Small intestine (tissue), 16 donors: ENCODE measurements at places on chromosomes 12 and 14.

DNA sequence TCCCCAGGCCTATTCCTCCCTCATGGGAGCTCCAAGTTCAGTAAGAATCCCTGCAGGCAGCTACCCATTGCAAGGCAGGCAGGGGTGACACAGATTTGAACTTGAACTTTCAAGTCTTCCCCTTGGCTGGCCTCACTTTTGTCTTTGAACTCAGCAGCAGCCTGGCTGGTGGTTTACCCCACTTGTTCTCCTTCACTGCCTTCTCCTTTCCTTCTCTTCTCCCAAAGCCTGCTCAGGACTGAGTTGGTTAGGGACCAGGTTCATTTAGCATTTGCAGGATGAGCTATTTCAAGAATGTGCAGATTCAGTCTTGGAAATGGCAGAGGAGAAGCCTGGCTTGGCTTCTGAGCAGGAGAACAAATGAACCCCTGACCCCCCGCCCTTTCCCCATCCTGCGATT lies 67.7 kb upstream of the TBX3 start:
- DNase-seq: no peak

GRCh38 chr14:100892496-100893227 lies 10.9 kb downstream of the RTL1 start:
- no peak for DNase-seq

- no peak for DNase-seq
Measured at GRCh38 chr12:112007945-112008344, 5.0 kb downstream of the TMEM116 start.

DNA sequence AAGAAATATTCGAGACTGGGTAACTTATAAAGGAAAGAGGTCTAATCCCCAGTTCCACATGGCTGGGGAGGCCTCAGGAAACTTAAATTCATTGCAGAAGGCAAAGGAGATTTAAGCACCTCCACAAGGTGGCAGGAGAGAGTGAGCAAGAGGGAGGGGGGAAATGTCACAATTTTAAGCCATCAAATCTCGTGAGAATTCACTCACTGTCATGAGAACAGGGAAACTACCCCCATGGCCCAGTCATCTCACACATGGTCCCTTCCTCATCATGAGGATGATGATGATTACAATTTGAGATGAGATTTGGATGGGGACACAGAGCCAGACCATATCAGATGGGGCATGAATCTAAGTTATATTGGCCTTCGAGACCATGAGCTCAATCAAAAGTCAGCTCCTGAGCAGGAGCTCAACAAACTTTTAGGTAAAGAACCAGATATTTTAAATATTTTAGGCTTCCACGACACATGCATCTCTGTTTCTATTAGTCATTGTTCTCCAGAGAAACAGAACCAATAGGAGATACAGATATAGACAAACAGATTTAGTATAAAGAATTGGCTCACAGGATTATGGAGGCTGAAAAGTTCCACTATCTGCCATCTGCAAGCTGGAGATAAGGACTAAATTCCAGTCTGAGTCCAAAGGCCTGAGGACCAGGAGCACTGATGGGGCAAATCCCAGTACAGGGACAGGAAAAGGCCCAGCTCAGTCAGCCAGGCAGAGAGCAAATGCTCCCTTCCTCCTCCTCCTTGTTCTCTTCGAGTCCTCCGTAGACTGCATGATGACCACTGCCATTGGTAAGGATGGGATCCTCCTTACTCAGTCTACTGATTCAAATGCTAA lies 24.9 kb downstream of the DGLUCY start:
- peak; percentile 85 for DNase-seq

DNA sequence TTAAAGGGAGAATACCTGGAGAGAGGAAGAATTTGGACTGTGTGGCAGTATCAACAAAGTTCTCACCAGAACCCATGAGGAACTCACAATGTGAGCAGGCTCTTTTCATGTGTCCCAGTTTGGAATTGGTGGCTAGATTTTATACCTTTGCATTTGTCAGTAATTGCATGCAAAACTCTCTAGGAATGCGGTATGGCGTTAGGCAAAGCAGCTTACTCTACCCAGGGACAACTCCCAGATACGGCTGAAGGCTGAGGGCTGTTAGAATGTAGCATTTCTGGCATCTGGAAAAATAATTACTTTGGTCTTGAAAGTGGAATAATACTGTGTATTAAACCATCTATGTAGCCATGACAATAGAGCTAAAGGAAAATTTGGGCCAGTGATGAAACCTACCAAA lies 635.5 kb downstream of the SLC16A7 start:
- DNase-seq: no peak

DNA sequence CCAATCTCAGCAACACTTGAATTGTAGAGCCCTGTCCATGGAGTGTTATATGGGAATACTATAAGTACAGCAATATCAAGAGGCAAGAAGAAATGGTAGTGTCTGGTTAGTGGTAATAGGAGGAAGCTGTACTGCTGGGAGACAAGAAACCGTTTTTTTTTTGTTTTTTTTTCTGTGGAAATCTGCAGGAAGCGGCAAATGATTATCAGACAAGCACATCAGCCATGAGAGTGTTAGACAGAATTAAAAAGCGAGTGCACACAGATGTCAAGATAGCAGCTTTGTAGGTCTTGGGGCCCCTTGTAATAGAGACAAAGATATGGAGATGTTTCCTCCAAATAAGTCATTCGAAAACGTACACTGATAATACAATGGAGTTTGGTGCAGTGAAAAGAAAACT lies 6.7 kb downstream of the TESPA1 start:
- DNase-seq: no peak

GRCh38 chr12:96396914-96397313 lies 3.3 kb downstream of the CDK17 start:
- DNase-seq: no peak

DNA sequence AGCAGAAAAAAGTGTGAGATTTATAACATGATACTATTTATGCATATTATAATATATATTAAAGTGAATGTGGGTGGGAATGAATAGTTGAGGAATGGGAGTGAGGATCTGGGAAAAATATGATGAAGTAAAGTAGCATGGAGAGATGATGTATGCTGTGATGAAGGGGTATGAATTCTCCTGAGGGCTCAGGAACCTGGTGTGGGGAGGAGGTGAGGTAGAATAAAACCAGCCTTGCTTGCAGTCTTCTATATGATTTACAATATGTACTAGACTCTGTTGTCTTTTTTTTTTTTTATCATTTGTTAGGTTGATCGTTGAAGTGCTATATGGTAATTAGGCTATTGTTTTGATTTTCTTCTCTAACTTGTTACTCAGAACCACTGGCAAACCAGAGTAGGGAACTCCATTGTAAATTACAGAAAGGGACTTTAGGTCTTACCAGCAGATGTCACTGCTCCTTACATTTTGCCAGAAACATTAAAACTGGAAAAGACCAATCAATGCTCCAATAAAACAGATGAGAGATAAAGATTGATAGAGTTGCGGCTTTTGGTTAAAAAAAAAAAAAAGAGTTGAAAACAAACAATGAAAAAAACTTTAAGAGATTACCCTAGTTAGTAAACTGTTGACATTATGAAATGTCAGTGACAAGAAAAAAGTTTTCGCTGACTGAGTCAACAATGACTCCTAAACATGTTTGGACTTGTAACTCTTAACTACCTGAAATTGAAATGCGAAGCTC lies 39.9 kb downstream of the ATL1 start:
- DNase-seq: peak; percentile 47

DNA sequence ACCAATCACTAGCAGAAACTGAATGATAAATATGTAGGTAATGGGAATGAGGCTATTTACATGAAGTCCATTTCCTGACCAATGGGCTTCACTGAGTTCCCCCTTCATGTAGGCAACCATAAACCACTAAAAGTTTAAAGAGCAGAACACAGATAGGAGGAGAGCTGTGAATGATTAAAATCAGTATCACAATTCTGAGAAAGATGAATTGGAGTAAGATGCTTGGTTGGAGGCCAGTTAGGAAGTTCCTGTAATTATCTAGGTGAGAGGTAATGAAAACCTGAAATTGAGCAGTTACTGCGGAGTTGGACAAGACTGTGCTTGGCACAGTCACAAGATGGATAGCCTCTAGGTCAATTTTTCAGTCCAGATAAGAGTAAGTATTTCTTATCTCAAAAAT lies 56.6 kb downstream of the GALNT4 start:
- no peak for DNase-seq

GRCh38 chr12:95337146-95337545 lies 119.5 kb downstream of the VEZT start:
- DNase-seq: no peak

DNA sequence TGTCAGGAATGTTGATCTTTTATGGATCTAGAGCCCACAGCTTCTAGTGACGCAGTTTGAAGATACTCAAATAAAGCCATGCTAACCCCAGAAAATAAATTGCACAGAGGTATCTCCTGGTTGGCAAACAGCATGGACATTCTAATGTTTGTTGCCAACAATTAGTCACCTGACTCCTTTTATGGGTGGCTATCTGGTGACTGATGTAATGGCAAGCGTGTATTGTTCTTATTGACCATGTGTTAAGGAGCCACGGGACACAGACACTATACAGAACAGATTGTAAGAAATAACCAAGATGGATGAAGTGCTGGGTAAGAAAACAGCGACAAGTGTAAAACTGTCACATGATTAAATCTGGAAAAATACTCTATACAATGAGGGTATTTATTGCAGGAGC lies 401.3 kb upstream of the PDE3A start:
- DNase-seq: no peak

DNA sequence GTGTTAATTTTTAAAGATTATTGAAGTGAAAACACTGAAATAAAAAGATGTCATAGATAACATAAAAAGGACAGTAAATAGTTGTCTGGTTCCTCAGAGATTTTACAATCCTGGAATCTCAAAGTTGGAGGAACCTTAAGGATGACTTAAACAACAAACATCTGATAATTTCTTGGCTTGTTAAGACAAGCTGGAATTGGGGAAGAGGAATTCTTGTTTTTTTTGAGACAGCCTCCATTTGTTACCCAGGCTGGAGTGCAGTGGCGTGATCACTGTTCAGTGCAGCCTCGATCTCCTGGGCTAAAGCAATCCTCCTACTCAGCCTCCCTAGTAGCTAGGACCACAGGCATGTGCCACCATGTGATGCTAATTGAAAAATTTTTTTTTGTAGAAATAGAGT lies 2.3 kb downstream of the ZNF410 start:
- DNase-seq: no peak

- DNase-seq: no peak
Measured at GRCh38 chr14:74648601-74649000, 36.6 kb upstream of the LTBP2 start.

- no peak for DNase-seq
Measured at GRCh38 chr12:47557386-47557785, 148.4 kb downstream of the RPAP3 start.

DNA sequence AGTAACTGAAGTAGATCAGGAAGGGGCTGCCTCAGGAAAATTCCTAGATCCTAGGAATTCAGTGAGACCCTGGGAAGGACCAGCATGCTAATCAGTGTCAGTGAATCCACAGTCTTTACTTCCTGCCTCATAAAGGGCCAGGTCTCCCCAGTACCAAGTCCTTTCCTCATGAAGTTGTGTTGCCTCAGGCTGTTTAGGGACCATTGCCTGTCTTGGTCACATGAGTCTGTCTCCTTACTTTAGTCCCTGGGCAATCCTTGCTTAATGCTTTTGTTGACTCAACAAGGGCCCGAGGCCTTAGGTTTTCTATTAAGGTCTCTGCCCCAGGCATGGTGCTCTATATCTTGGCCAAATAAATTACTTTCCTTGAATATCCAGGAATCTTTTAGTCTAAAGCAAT lies 16.1 kb upstream of the ATF1 start:
- peak; percentile 44 for DNase-seq

DNA sequence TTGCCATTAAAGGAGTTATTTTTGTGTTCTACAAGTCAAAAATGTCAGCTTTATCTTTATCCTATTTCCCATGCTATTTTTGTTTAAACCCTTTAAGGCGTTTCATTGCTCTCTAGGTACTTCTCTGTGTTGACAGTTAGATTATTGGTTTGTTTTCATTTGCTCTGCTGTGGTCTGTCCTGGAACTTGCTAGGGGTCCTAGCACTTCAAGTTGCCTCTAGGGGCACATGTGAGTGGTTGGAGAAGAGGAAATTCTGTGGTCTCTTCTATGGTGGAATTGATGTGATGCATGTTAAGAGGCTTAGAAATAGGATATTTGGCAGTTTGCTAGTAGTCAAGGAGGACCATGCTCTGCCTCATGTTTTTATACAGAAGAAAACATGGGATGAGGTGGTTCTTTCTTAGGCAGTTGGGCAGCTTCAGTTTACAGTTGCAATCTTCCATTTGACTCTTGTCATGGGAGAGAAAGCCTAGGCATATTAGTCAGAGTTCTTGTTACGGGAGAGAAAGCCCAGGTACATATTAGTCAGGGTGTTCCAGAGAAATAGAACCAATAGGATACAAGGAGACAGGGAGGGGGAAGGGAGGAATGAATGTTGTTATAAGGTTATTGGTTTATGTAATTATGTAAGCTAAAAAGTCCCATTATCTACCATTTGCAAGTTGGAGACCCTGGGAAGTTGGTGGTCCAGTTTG lies 14.4 kb downstream of the TTLL5 start:
- no peak for DNase-seq

DNA sequence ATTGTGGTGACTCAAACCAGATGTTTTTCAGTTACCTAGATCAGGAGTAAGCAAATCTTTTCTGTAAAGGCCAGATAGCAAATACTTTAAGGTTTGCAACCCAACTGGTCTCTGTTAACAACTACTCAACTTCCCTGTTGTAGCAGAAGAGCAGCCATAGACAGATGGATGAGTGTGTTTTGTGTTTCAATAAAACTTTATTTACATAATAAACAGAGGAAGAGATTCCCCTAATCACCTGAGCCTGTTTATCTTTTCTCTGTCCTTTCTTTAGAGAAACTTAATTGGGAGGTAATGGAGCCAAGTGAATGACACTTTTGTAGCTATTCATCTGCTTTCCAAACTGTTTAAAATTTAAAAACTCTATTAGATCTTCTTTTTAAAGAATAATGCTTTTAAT lies 365.1 kb downstream of the IPO8 start:
- DNase-seq: no peak

- DNase-seq: no peak
Measured at GRCh38 chr12:1916371-1917171, 1.9 kb downstream of the CACNA2D4 start.

- no peak for DNase-seq
Measured at GRCh38 chr12:88163371-88163770, 21.3 kb downstream of the TMTC3 start.

GRCh38 chr14:70257526-70257925 lies 68.8 kb upstream of the SLC8A3 start:
- DNase-seq: no peak
